ENCODE measurements at places on chromosomes 11 and 22.

DNA sequence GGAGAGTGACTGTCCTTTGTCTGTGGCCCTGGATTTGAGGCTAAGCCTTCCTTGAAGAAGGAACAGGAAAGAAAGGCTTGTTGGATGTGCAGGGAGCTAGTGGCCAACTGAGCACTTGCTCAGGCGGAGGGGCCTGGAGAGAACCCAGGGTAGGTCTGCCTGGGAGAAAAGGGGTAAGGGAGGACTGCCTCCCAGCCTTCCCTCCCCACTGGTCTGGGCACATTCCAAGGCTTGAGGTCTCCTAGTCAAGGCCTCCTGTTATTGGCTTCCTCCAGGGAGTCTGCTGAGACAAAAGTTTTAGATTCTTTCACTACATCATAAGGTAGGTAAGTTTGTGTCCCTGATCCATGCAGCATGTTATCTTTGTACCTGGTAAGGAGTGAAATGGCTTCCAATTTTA, 15.2 kb downstream of the KCNQ1OT1 start:
- no peak for DNase-seq

DNA sequence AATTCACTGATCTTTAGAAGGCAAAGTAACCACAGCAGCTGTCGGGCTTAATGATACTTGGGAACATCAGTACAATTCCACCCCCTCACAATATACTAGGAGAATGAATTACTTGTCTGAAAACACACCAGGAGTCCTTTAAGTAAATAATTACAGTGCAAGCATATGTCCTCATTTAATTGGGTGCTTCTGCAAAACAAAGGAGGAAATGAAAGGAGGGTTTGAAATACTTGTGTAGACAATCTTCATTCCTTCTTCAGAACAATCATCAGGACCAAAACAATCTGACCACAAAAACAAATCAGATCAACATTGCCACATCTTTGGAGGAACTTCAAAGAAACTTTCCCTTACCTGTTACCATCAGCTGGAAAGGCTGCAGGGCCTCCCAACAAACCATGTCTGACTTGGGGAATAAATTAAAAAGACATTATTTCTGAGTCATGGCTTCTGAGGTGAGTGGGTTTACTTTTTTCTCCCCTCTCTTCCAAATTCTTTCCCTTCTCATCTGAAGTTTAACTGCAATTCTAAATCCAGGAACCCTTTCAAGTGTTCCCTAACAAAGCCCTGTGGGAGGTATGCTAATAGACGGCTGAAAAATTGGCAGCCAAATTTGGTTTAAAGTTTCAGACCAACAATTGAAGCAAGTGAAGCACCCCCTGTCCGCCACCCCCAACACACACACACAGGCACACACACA, 12.5 kb upstream of the CCDC117 start:
- DNase-seq = no peak

- DNase-seq = no peak
Observed at GRCh38 chr11:1534682-1535081, 37.4 kb downstream of the DUSP8 start.

DNA sequence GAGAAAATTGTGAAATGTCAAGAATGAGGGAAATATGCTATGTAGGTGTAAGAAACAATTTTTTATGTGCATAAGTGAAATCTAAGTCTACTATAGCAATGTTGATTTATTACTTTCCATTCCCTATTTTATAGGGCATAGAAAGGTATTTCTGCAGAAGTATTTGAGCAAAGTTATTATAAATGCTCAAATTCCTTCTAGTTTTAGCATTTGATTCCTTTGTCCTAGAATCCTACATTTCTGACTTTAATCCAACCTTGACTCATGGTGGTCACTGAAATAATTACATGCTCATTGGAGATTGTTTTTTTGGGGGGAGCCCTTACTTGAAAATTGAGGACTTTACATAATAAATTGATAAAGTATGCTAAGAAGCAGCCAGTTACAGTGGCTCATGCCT, 716.6 kb upstream of the LUZP2 start:
- DNase-seq = no peak

GRCh38 chr11:122095681-122096262, 20.2 kb downstream of the BLID start:
- DNase-seq = no peak

GRCh38 chr11:110185121-110185591, 92.0 kb downstream of the ZC3H12C start:
- DNase-seq = no peak

- no peak for DNase-seq
Observed at GRCh38 chr22:45971408-45972028, 5.4 kb downstream of the WNT7B start.

DNA sequence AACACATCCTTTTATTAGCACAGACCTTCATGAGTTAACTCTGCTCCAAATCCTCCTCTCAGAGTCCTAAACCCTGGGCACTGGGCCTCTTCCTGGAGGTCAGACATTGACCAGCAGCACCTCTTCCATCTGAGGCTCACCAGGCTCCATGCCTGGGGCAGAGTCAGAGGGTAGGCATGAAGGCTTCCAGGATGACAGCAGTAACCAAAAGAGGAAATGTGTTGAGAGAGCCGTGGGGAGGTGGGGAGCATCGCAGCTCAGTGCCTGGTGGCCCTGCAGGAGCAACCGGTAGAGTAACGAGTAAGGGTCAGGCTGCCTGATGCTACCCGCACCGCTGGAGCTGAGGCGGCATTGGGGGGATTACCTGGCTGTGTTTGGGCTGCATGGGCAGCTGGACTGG, 9.4 kb upstream of the NAV2 start:
- DNase-seq = no peak

GRCh38 chr11:22640862-22641261, 15.2 kb upstream of the FANCF start:
- no peak for DNase-seq

DNA sequence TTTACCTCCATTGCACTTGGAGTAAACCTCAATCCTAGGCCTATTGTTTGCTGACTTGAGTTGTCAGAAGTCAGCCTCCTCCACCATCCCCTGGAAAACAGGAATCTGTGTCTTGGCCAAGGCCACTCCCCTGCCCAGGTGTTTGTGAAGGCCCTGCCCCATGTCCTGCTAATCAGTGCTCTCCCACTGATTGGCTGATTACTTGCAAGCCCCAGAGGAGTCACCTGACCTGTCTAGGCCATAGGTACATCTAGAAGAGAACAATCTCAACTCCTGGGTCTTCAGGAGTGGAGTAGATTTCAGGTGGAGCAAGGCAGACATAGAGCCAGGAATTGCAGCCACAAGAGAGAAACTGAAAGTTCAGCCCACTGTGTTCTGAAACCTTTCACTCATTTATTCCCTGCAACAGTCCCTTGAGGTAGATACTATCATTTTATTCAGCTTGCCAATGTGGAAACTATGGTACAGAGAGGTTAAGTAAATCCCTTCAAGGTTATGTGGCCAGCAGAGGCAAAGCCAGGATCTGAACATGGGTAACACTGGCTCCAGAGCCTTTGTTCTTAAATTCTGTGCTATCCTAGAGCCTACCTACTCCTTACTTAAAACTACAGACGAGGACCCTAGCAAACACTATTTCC, 10.4 kb downstream of the OAF start:
- no peak for DNase-seq

DNA sequence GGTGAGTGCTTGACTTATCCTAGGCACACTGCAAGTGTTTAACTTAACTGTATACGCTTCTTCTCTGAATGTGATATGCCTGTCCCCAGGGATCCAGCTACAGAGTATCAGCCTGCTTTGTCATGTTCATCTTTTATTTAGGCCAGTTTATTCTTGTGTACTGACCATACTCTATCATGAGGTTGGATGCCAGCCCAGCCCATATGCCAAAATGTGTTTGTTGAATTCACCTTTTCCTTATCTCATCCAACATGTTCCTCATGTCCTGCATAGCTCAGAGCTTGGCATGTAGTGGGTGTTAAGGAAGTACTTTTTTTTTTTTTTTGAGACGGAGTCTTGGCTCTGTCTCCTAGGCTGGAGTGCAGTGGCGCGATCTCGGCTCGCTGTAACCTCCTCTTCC, 116.2 kb downstream of the NCAM1 start:
- no peak for DNase-seq

DNA sequence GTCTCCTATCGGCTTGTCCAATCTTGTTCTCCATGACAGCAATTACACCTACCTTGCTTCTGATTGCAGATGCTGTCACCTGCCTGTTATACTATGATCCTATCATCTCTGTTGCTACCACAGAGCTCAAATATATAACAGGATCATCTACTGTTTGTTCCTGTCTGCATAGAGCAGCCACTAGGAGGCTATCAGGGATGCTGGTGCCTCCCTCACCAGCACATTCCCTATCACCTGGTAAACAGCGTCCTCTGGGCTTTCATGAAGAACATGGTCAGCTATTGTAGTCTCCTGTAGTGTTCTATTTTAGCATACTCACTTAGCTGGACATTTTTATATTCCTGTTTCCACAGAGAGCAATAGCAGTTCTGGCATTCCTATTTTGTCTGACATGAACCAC, 87.8 kb upstream of the FAT3 start:
- no peak for DNase-seq

GRCh38 chr11:71963468-71963867, 34.6 kb downstream of the RNF121 start:
- no peak for DNase-seq

GRCh38 chr11:48011102-48011797, 30.9 kb downstream of the PTPRJ start:
- DNase-seq = no peak

- no peak for DNase-seq
Observed at GRCh38 chr22:26651815-26652214, 5.6 kb upstream of the MIAT start.

GRCh38 chr22:19214078-19214473, 35.5 kb upstream of the SLC25A1 start:
- DNase-seq = no peak

- DNase-seq = no peak
Observed at GRCh38 chr11:44916801-44917385, 33.8 kb downstream of the TP53I11 start.

- no peak for DNase-seq
Observed at GRCh38 chr11:10473371-10473770, 18.3 kb downstream of the AMPD3 start.

- no peak for DNase-seq
Observed at GRCh38 chr11:68929706-68930570, 26.2 kb downstream of the IGHMBP2 start.

DNA sequence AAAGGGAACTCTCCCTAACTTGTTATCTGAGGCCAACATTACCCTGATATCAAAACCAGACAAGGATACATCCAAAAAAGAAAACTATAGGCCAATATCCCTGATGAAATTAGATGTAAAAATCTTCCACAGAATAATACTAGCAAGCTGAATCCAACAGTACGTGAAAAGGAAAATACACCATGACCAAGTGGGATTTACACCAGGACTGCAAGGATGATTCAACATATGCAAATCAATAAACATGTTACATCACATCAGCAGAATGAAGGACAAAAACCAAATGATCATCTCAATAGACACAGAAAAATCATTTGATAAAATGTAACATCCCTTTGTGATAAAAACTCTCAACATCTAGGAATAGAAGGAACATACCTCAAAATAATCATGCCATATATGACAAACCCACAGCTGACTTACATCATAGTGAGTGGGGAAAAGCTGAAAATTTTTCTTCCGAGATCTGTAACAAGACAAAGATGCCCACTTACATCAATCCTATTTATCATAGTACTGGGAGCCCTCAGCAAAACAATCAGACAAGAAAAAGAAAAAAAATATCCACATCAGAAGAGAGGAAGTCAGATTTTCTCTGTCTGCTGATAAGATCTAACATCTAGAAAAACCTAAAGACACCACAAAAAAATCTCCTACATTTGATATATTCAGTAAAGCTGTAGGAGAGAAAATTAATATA, 703.3 kb upstream of the ANO5 start:
- no peak for DNase-seq

GRCh38 chr11:108768370-108768769, 103.5 kb downstream of the DDX10 start:
- DNase-seq = no peak

- no peak for DNase-seq
Observed at GRCh38 chr11:22797047-22797446, 32.6 kb downstream of the SVIP start.

- no peak for DNase-seq
Observed at GRCh38 chr11:118374729-118375128, 15.3 kb downstream of the UBE4A start.

- no peak for DNase-seq
Observed at GRCh38 chr11:1994121-1994520, 3.5 kb downstream of the H19 start.

DNA sequence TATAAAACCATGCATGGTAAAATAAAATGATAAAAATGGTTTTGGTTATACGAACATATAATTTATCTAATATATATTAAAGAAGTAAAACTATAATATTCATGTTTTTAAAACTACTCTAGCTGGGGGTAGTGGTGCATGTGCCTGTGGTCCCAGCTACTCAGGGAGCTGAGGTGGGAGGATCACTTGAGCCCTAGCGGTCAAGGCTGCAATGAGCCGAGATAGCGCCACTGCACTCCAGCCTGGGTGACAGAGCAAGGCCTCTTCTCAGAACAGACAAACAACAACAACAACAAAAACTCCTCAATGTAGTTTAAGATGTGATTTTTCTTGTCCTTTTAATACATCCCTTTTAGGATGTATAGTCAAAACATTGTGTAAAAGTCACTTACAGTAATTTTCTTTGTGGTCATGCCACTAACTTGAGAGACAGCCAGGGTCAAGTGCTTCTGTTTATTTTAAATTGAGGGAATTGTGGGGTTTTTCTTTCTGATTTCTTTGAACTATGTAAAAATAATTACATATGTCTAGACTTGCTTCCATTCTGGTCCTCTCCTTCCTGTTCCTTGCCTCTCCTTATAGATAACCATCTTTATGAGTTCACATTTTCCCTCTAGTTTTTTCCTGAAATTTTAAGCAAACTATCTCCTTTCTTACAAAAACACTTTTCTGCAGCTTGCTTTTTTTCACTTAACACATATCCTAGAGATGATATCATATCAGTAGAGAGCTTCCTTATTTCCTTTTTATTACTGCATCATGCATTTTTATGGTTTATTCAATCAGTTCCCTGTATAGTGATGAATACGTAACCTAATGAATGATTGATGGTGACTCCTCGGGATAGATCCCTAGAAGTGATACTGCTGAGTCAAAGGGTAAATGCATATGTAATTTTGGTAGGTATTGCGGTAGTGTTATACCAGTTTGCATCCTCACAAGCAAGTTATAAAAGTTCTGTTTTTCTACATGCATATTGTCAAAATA, 9.1 kb downstream of the OR2AT4 start:
- no peak for DNase-seq

- DNase-seq = no peak
Observed at GRCh38 chr22:46590334-46590733, 29.9 kb upstream of the GRAMD4 start.

DNA sequence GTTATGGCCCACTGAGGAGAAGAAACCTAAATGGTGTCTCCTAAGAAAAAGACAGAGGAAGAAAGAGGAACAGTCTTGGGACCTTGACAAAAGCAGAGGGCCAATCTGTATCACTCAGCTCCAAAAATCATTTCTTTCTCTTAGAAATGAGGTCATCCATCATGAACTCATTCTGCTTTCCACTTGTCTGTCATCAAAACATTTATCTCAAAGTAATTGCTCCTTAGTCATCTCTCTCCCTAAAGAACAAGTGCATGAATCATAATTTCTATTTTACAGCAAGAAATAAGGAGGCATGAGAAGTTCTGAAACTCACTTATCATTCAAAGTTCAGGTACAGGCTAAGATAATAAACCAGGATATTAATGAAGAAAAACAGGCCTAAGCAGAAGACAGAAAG, 375.6 kb downstream of the KCNA4 start:
- DNase-seq = no peak

All from T follicular helper cell (primary cell).